ENCODE measurements at places on chromosomes 2 and 18.

GRCh38 chr18:58353581-58353980, 275.3 kb downstream of the ALPK2 start:
- no peak for DNase-seq

DNA sequence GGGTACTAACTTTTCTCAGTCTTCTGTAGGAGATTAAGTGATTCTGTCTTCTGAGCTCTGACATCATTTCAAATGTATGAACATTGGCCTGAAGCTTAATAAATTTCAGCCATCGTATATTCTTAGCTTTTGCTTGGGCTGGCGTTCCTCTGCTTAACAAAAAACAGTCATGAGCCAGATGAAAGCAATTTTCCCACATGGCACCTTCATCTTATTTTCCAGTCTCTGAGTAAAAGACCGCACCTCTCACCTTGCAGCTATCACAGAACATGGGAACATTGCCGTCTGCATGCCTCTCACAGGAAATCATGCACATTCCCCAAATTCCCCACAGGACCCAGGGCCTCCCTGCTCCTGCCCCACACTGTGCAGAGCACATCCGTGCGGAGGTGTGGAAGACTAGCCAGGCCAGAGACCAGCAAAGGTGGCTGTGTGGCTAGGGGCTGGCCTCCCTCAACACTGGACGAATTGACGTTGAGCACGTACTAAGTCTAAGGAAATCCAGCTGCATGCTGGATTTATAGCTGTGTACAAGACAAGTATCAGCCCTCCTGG, 531.8 kb upstream of the ID2 start:
- no peak for DNase-seq

- no peak for DNase-seq
Measured at GRCh38 chr2:100984892-100985307, 17.2 kb upstream of the RPL31 start.

GRCh38 chr2:127479866-127480743, 46.2 kb downstream of the IWS1 start:
- no peak for DNase-seq

GRCh38 chr2:74778381-74779264, 55.3 kb upstream of the HK2 start:
- no peak for DNase-seq

DNA sequence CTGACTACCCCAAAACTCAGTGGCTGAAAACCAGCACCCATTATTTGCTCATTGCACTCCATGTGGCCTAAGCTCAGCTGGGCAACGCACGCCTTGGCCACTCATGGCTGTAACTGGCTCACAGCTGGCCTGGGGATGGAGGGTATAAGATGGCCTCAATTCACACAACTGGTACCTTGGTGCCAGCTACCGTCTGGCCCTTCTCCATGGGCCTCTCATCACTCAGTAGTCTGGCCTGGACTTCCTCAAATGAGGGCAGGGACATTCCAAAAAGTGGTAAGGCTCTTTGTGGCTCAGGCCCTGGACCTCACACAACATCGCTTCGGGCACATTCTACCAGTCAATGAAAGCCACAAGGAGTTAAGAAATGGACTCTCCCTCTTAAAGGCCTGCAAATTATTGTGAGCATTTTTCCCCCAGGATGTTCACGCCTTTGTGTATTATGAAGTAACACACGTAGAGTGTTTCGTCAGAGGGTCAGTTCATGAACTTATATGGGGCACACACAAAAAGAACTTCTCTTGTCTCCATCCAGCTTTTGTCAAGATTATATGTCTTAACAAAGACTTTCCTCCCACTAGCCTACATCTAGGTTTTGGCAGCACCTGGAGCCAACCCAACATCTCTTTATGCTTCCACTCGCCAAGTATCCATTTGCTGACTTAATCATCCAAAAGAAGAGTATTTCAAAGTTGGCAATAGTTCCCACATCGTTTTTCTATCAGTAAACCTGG, 145.2 kb downstream of the CCBE1 start:
- DNase-seq, result no peak

DNA sequence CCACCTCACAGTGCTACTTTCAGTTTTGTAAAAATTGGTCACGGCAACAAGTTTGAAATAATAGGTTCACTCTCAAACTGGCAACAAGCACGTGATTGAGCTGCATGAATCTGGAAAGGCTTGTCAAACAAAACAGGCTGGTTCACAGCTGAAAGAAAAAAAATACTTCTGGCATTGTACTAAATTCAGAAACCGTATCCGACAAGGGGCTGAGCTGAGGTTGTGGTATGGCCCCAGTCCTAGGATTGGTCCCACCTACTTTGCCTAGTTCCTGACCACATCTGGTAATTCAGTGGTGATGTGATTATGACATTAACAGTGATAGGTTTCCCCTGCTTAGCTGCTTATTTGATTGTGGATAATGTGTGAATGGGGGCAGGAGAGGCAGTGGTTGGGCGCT, 326.5 kb upstream of the THUMPD2 start:
- DNase-seq, result no peak

- no peak for DNase-seq
Measured at GRCh38 chr2:176093145-176093897, 800 bp downstream of the HOXD13 start.

DNA sequence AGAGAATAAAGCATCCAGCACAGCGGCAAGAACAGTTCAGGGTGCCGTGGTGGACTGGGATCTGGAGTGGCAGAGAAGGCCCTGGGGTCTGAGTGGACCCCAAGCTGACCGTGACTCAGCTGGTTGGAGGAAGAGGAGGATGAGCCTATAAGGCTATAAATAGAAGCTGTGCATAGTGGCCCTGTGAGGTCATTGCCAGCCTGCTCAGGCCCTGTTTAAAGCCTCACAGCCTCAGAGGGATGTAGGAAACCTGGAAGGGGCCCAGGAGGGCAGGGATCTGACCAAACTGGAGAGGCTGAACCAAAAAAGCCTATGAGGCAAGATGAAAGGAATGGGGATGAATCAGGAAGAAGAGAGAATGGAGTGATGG, 11.3 kb upstream of the DES start:
- DNase-seq, result peak; percentile 90

Measured in AG04449 (cell line).